ENCODE measurements at places on chromosomes 6 and 20.

GRCh38 chr6:162576016-162576415, 151.6 kb downstream of the PRKN start:
- no peak for DNase-seq

DNA sequence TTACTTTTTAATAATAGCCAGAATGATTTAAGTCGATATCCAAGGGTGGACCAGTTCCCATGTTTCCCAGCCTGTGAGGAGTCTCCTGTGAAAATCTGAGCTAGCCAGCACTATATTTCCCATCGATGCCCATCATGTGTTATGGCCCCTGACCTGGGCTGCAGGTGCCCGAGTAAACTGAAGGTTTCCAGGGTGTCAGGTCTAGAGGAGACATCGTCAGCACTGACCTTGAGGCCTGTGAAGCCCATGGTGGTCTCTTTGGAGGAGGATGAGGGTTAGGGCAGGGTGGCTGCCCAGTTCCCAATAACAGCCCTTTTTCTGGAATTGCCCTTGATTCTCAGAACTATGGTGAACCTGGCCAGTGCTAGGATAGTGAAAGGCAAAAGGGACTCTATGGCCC, 63.0 kb upstream of the TOP1 start:
- DNase-seq: no peak

GRCh38 chr6:39196673-39197091, 32.6 kb downstream of the KCNK5 start:
- DNase-seq: no peak

DNA sequence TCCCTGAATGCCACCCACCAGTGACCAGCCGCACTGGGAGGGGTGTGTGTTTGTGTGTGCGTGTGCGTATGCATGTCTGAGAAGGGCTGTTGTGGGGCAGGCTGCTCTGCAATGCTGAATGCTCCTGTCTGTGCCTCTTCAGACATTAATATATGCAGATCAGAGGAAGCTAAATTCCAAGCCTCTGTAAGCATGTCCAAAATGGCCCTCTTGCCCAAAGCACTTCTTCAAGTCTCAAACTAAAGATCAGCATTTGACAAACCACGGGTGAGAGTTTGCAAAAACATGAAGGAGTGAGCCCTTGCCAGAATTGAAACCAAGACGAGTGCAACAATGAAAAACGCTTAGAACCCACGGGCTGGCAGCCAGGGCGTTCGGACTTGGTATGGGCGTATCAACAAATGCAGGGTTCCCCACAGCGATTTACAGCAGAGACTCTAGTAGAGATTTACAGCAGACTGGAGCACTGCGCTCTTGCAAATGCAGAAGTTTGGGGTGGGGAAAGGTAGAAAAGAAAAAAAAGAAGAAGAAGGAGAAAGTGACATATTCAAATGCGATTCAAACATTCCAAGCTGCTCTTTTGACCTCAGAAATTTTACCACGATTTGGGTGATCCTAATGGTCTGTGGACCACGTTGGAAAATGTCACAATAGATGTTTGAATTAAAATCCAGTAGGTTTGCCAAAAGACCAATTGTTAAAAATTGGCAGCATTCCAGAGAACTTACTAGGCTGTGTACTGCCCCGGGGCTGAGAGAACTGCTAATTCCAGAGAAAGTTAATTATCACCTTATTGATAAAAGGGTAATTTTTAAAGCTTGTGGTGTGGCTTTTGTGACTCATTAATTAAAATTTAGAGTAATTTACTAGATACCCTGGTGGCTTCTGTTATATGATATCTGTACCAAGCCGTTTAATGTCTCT, 3.5 kb downstream of the SCML4 start:
- DNase-seq: no peak

GRCh38 chr20:62755817-62756724, 40.2 kb upstream of the MRGBP start:
- DNase-seq: no peak

GRCh38 chr6:56875523-56875922, 79.4 kb upstream of the BEND6 start:
- no peak for DNase-seq

GRCh38 chr20:47730744-47731143, 54.5 kb downstream of the SULF2 start:
- no peak for DNase-seq

DNA sequence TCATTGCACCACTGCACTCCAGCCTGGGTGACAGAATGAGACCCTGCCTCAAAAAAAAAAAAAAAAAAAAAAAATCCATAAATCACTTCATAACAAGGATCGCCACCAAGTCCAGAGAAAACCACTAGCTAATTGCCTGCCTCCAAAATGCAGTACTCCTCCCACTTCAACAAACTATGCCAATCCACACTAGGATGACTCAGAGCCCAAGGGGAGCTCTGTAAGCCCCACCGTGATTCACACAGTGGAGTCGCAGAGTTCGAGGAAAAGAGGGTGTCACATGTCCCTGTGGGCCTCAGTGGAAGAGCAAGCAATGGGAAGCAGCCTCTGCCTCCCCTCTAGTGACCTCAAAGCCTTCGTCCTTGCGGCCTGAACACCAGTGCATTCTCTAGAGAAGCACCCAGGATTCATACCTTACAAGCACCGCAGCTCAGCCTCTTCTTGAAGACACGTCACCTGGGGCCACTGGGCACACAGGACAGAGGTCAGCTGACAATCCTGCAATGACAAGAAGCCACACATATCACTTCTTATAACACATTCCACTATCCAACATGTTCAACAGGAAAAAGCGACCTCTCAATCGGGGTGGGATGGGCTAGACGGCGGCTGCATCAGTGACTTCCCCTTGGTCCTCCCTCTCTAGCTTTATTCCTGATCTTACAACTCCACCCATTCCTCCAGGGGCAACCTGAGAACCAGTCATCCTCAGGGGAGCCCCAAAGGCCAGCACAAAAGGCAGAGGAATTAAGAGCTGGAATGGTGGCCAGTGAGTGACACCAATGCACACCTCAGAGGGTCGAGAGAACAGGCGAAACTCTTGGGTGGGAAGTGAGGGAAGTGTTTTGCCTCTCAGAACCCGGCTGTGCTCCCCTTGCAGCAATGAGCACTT, 8.9 kb downstream of the SNHG17 start:
- peak; percentile 93 for DNase-seq

GRCh38 chr6:14040042-14040441, 77.5 kb upstream of the CD83 start:
- DNase-seq: no peak

GRCh38 chr20:4108495-4109306, 93.3 kb upstream of the RNF24 start:
- peak; percentile 77 for DNase-seq

GRCh38 chr6:127737009-127737486, 160.1 kb downstream of the C6orf58 start:
- DNase-seq: peak; percentile 71

GRCh38 chr6:122791310-122791679, 2.2 kb downstream of the SMPDL3A start:
- no peak for DNase-seq

DNA sequence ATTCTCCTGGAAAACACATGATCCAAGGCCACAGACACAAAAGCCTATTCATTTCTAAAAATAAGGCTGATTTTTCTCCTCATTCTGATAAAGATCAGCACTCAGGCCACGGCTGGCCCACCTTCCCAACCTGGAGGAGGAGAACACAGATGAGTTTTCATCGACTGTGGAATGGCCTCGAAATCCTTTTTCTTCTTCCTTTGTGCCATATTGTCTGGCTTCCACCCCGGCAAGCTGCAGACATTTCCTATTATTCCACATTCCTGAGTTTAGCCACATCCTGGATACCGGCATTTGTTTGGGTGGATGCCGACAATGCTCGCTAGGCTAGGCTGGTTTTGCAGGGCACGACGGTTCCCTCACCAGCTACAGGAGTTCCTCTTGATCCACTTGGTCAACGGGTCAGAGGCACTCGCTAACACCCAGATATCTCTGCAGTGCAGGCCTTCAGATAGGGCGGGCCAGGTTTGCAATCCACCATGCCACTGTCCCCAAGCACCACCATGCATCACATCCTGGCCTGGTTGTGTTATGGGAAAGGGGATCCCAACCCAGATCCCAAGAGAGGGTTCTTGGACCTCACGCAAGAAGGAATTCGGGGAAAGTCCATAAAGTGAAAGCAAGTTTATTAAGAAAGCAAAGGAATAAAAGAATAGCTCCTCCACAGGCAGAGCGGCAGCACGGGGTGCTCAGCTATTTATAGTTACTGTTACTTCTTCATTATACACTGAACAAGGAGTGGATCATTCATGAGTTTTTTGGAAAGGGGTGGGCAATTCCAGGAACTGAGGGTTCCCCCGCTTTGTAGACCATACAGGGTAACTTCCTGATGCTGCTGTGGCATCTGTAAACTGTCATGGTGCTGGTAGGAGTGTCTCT, 4.2 kb upstream of the CTSZ start:
- DNase-seq: peak; percentile 68

- DNase-seq: no peak
These were observed 29.9 kb downstream of the HS3ST5 start for GRCh38 chr6:114312931-114313330.

- no peak for DNase-seq
These were observed 1267.0 kb upstream of the CITED2 start for GRCh38 chr6:140641412-140641811.

GRCh38 chr6:41199552-41200246, 1.2 kb downstream of the TREML2 start:
- DNase-seq: no peak

GRCh38 chr6:15615802-15616201, 47.0 kb downstream of the DTNBP1 start:
- DNase-seq: no peak

GRCh38 chr20:50679753-50680104, 11.6 kb downstream of the RIPOR3 start:
- DNase-seq: no peak

DNA sequence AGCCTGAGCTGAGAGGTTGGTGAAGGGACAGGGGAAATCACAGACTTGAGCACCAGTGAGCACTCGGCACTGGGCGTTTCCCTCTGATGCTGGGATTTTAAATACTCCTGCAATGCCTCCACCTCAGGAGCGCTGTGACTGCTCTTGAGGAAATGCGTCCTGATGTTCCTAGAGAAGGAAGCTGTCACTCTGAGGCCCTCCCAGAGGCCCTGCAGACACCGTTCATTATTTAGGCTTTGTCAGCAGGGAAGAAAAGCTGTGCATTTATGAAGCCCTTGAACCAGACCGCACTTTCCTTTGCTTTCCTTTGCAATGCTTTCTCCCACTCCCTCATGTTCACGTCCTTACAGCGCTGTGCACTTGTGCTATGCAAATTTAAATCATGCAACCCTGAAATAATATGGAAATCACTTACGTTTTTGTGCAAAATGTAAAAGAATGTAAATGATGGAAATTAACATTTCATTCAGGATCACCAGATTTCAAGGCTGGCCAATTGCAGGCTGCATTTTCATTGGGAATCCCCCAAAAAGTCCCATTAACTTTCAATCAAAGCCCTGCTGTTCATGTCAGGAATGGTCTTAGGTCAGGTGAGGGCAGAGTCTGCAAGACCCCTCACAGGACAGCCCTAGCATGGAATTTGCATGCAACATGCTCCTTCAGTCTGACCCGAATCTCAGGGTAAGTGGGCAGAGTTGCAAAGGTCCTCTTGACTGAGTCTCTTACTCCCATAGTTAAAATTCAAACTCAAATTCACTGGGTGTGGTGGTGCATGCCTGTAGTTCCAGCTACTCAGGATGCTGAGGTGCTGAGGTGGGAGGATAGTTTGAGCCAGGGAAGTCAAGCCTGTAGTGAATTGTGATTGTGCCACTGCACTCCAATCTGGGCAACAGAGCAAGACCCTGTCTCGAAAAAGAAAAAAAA, 45.8 kb upstream of the SYNDIG1 start:
- DNase-seq: no peak

DNA sequence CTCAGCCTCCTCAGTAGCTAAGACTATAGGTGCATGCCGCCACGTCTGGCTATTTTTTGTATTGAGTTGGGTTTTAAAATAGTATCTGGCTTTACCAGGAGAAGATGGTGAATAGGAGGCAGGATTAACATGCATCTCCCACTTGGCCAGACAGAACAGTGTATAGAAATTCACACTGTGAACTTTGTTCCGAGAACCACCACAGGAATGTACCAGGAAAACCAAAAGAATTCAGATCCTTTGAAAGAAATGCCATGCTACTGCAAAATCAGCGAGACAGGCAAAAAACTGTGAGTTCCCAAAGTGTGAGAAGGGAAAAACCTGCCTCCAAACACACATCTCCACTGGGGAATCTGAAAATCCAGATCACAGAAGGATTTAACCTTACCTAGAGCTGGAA, 327.6 kb downstream of the NKAIN2 start:
- no peak for DNase-seq

DNA sequence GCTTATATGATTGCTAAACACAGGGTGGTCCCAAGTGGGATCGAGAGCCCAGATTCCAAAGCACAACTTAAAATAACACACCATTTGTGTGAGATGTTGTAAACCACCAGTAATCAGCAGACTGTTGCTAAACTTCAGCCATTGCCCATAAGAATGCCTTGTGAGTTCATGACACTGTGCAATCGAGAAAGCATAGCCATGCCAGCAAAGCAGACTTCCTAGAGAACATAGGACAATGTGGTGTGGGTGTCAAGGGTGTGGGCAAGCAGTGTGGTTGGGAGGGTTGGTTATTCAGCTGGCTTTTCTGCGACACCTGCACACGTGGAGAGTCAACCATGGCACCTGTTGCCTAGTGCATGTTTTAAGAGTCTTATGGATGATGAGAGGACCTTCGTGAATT, 16.1 kb upstream of the CALHM6 start:
- DNase-seq: no peak

DNA sequence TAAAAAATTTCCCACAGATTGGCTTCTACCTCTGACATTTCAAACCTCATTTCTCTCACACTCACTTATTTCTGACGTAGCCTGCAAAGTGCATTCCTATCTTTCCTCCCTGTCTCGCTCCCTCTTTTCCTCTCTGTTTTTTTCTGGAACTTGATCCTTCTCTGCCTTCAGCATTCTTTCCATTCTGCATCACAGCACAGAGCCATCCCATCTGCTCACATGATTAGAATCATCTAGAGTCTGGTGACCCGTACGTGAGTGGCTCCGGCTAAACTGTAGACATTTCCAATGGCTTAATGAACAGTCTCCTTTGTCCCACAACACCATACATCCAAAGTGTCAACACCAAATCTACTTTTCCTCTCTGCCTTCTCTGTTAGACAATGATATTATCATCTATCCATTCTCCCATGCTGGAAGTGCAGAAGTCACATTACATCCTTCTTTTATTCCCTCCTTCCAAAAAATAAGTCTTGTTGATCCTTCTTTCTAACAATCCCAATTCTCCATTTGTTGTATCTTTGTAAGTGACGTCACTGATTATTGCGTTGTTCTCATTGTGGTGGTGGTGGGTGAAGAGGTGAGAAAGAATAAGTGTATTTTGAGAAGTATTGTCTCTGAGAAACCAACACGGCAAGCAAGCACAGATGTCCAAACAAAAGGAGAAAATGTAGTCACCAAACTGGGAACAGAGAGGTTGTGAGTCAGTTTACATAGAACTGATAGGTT, 41.6 kb downstream of the OPRM1 start:
- DNase-seq: no peak

- no peak for DNase-seq
These were observed 18.1 kb downstream of the PDRG1 start for GRCh38 chr20:31933698-31934097.

GRCh38 chr6:112337209-112337638, 9.9 kb upstream of the RFPL4B start:
- DNase-seq: peak; percentile 79

GRCh38 chr6:25944688-25945574, 14.4 kb upstream of the SLC17A2 start:
- no peak for DNase-seq

Measured in HCEC 1CT (cell line).